Foreskin melanocyte (primary cell): ENCODE measurements at places on chromosomes 5 and 9.

DNA sequence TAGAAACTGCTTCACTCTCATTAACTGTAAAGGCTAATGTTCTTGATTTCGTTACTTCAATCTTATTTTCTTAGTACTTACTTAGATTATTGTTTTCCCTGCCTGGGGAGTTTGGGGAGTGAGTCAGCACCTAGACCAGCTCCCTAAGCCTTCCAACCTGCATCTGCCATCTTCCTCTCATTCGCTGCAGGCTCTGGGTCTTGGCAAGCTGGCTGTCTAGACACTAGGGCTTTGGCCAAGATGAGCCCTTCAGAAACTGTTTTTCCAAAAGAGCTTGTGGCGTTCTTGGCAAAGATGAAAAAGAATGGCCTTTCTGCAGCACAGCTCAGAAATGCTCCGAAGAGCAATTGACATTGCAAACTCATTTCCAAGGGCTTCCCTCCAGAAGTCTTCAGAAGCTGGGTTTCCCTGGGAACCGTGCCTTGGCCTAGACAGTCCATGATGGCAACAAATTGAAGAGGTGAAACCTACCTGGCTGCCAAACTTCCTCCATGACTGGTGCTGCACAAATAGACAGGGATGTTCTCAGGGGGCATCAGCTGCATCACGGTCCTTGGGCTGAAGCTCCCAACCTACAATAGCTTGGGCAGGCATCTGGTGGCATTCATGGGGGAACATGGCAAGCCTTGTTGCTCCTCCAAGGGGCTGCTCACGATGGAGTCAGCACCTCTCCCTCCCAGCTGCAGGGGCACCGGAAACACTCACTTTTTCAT is 76.6 kb downstream of the NSUN2 start:
- no peak for DNase-seq

DNA sequence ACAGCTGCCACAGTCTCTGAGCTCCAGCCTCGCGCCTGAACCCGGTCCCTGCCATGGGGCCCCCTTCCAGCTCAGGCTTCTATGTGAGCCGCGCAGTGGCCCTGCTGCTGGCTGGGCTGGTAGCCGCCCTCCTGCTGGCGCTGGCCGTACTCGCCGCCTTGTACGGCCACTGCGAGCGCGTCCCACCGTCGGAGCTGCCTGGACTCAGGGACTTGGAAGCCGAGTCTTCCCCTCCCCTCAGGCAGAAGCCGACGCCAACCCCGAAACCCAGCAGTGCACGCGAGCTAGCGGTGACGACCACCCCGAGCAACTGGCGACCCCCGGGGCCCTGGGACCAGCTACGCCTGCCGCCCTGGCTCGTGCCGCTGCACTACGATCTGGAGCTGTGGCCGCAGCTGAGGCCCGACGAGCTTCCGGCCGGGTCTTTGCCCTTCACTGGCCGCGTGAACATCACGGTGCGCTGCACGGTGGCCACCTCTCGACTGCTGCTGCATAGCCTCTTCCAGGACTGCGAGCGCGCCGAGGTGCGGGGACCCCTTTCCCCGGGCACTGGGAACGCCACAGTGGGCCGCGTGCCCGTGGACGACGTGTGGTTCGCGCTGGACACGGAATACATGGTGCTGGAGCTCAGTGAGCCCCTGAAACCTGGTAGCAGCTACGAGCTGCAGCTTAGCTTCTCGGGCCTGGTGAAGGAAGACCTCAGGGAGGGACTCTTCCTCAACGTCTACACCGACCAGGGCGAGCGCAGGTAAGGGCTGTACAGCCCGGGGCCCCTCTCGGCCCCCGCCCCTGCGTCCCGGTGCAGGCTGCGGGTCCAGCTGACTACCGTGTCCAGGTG is 509 bp downstream of the LVRN start:
- no peak for DNase-seq

GRCh38 chr5:3862906-3863305 is 267.3 kb downstream of the IRX1 start:
- no peak for DNase-seq

GRCh38 chr5:164735334-164735733 is 1229.9 kb downstream of the MAT2B start:
- DNase-seq: no peak

DNA sequence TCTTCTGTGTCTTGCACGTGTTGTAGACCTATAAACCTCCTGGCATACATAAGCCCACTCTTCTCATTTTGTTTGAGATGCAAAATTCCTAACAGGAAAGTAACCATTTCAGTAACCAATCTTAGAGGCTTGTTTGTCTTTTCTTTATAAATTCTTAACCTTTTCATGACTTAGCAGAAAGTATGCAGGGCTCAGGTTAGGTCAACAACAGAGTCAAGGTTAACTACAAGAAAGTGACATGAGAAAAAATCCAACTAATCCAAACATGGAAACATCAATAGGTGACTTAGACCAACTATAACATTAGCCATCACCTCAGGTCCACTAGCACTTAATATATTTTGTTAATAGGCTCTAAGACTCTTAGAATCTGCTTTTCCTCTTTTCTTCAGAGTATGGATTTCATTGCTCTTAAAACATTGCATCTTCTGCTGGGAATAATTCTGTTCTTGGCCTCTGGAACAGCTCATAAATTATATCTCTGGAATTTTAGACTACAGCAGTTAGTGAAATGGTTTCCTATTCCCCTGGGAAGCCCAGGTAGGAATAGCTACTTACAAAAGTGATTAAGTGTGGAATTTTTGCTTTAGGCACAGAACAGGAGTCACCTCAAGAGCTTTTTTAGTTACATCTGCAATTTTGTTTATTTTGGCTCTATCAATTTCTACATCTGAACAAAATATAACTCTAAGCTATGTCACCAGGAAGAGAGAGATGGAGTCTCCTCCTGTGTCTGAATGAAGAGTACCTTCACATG is 155.3 kb upstream of the ANKRD55 start:
- DNase-seq: no peak

DNA sequence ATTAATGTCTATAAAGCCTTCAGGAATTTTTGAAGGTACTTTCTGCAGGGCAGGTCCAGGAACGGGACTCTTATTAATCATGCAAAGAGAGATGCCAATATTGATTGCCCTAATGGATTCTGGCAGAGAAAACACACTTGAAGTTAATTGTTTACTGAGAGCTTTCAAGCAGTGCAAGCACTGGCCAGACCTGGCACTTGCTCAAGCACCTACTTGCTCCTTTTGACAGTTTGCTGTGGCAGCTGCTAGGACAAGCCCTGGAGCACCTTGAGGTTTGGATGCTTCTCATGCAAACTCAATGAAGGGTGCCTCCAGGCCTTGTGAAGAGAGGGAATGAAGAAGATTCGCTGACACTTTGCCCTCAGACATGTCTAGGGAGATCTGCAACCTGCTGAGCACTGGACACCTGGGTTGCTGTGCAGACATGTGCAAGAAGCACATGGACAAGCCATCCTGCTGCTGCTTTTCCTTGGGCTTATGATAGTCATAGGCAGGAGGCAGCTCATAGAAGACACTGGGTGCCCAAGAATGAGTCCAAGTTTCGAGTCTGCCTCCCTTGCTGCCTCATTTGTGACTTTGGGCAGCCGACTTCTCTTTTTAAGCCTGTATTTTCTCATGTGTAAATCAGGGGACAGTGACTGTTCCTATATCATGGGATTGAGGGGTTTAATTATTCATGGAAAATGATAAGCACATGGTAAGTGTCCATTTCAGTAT is 88.8 kb upstream of the EQTN start:
- no peak for DNase-seq
